CD4-positive, alpha-beta memory T cell (primary cell): ENCODE measurements at places on chromosomes 2 and 18. TPM values are rescaled to one million over a fixed set of nuclear protein-coding genes. Genes with fewer than 3 reads are reported as not detected.

Gene CETN1
- not detected for total RNA-seq

Gene GULP1
- total RNA-seq: not detected

Gene CLEC4F
- not detected for total RNA-seq

Gene REG1B
- total RNA-seq: not detected

Gene CTLA4
- 20.4 TPM for total RNA-seq

Gene SKA1
- 0.28 TPM for total RNA-seq

Gene NAT8
- total RNA-seq: not detected

Gene RUFY4
- 0.30 TPM for total RNA-seq

Gene CCDC85A
- total RNA-seq: not detected

Gene IL36A
- not detected for total RNA-seq

Gene GTF2A1L
- not detected for total RNA-seq

Gene SMIM21
- total RNA-seq: not detected

Gene CYRIA
- total RNA-seq: 0.32 TPM

Gene TTC39C
- 180 TPM for total RNA-seq

Gene DLGAP1
- total RNA-seq: 0.67 TPM

Gene KHK
- 8.6 TPM for total RNA-seq

Gene NEB
- total RNA-seq: 2.1 TPM

Gene ZRANB3
- 3.3 TPM for total RNA-seq

Gene CCBE1
- not detected for total RNA-seq

Gene HOXD1
- not detected for total RNA-seq

Gene EML6
- 3.9 TPM for total RNA-seq
